Activated T-helper 1 cell treated with Interleukin-2 at 50 U/mL for 16 hours (primary cell): ENCODE measurements at places on chromosomes 6 and 20.

DNA sequence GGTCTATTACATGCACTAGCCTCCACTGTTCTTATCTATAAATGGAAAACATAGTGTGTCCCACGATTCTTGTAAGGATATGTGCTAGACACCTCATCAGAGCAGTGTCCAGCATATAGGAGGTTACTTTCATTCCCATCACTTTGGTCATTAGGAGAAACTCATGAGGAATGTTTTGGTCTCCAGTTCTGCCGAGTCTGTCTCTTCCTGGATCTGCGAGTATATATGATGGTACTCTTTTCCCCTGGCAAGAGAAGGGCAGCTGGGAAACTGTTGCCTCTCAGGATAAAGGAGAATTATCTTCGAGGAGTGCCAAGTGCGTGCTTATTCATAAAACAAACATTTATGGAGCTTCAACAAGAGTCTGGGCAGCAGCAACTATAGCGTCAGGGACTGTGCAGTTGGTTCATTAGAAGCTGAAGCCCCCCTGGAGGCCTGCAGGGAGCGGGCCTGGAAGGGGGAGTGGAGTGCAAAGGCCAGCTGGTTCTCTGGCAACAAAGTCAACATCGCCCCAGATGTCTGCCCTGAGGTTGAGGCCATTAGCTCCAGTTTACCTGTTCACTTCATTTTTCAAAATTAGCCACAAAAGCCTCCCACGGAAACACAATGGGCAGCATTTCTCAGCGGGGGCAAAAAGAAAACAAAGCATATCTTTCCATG is 811.9 kb downstream of the MAFB start:
- no peak for DNase-seq

- DNase-seq = no peak
Measured at GRCh38 chr6:152180601-152181000, 373.1 kb downstream of the ESR1 start.

DNA sequence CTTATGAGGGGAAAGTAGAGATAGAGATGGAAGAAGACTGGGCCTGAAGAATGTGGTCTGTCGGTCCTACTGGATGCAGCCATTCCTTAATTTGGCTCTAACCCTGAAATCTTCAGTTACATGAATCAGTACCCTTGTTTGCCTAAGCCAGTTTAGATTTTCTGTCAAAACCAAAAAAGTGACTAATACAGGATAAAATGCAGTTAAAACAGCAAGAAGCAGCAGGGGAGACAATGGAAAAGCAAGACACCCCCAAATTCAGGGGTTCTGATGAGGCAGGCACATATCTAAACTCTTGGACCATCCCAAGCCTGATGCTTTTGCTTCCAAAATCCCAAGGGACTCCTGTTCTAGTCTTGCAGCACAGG is 17.4 kb upstream of the UBE2V1 start:
- no peak for DNase-seq

- no peak for DNase-seq
Measured at GRCh38 chr6:75113446-75113845, 92.4 kb downstream of the COL12A1 start.

- DNase-seq = no peak
Measured at GRCh38 chr6:79927758-79928157, 19.6 kb downstream of the ELOVL4 start.

- no peak for DNase-seq
Measured at GRCh38 chr20:38021087-38021772, 12.0 kb downstream of the TTI1 start.

- DNase-seq = no peak
Measured at GRCh38 chr6:38261626-38262025, 378.1 kb downstream of the BTBD9 start.

- DNase-seq = no peak
Measured at GRCh38 chr6:123636782-123637181, at the start of gene TRDN. TRDN (minus strand) TSS chr6:123636950; CDS start chr6:123636775, 175 bp downstream.

- no peak for DNase-seq
Measured at GRCh38 chr20:44924541-44924940, 14.7 kb downstream of the PABPC1L start.

DNA sequence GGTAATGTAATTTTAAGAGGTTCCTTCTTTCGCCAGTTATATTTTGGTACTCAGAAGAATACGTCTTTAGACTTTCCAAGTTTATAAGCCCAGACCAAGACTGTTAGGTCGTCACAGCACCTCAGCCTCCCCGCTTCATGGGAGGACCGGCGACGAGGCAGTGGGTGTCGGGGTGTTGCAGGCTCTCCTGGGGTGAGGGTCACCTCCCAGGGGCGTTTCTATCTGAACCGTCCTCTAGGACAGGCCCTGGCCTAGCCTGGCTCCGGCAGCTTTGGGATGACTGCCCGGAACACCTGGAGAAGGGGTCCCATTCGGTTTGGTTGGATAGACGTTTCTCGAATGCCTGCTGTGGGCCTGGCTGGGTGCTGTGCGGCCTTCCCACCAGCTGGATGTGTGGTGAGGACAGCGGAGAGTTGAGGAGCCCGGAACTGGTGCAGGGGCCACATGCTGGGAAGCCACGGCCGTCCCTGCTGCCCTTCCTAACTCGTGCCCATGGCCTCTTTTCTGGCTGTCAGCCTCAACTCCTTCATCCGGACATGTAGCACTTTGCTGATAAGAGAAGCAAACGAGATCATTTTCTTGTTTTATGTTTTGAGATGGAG is 1.1 kb downstream of the OSBPL2 start:
- DNase-seq = no peak

- DNase-seq = no peak
Measured at GRCh38 chr20:53284696-53285095, 308.9 kb downstream of the ZNF217 start.

DNA sequence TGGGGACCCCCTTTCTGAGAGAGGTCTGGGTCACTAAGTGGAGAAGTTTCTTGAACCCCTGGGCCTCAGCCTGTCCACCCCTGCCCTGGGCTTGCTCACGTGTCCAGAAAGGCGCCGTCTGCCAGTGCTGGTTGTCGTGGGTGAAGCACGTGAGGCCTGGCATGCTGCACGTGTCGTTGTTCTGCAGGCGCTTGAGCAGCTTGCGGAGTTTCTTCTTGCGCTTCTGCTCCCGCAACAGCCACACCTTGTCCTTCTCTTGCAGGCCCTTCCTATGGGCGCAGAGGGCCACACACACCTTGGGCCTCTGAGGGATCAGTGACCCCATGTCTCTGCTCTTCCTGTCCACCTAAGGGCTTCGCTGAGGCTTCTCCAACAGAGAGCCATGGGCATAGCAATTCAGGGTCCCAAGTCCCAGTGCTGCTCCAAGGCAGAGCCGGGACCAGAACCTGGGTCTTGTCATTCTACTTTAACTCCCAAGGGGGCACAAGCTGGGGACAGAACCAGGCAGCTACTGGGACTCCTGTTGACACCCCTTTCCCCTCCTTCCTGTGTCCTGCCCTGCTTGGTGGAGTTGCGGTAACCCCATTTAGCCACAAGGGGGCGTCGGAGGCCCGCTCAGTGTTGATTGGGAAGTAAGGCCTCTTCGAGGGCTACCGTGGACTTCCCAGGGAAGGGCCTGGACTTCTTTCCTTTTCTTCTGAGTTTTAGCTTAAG is 121.8 kb downstream of the SULF2 start:
- DNase-seq = peak; percentile 52

GRCh38 chr6:98648211-98648914 is 186.0 kb upstream of the POU3F2 start:
- no peak for DNase-seq

DNA sequence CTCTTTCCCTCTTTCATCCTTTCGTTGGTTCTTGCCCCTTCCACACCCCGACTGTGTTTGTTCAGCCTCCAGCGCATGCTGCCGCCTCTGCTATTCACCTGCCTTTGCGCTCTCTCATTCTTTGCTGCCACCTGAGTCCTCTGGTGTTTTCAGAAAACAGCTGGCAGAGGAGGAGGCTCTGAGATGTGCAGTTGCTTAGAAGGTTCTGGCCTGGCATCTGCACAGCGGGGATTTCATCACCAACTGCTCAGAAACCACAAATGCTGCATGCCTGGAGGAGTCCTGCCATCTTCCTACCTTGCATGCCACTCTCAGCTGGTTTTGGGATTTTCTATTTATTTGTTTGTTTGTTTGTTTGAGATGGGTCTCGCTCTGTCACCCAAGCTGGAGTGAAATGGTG is 39.2 kb upstream of the CLDN20 start:
- DNase-seq = no peak

DNA sequence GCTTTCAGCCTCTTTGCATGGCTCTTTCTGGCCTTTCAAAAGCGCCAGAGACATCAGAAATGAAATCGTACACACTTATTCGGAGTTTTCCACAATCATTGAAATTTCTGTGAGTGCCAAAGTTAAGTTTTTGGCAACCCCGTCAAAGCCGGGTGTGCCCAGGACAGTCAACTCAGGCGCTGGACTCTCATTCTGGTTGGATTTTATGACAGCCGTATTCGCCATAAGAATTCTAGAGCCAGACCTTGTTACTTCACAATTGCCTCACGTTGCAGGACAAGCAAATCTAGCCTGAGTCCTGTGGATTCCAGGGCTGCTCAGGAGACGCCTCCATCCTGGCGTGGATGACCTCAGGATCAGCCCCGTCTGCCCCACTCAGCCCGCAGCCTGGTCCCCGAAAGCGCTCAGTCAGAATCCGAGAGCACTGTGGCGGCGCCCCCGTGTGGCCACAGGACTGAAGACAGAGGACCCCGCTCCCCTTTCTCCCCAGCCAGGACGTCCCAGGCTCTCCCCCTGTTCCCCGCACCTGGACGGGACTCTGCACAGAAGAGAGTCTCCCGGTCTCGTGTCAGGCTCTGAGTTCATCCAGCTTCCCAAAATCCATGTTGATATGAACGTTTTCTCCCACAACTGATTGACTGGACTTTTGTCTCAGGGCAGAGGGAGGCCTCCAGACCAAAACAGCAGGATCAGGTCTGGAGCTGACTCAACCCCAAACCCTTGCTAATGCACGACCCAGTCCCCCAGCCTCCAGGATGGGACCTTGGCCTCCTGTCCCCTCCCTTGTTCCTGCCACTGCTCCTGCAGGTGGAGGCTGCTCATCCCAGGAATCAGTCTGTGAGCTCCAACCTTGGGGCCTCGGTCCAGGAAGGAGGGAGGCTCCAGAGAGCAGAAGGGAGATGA is 38.2 kb downstream of the MICA start:
- DNase-seq = peak; percentile 79

- no peak for DNase-seq
Measured at GRCh38 chr6:134766497-134766896, 183.4 kb downstream of the ALDH8A1 start.

DNA sequence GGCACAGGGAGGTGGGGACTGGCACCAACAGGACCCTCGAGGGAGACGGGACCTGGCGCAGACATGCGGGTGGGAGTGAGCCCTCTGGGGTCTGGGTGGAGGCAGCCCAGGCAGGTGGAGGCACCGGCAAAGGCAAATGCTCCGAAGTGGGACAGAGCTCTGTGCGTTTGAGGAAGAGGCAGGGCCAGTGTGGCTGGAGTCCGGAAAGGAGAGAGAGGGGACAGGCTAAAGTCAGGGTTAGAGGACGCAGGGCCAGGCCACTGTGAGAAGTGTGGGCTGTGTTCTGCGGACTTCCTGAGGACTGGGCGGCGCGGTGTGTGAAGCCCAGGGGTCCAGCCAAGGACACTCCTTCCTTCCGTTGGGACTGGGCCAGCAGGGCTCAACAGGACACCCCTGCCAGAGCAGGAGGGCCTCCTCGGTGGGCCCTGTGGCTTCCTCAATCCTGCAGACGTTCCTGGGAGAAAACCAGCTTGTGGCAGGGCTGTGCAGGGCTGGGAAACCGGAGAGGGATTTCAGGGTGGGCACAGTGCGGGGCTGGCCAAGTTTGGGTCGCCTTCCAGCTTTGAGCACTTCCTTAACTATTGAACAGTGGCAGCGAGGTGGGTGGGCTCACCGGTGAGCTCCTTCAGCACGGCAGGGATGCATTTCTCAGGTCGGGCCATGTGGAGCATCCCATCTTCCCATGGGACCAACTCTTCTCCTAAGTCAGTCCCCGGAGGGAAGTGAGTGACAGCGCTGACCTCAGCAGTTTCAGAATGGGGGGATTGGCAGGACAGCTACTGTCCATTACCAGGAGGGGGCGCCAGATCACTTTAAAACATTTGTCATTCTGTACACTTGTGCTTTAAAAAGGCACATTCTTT is 22.5 kb downstream of the MOCS3 start:
- peak; percentile 9 for DNase-seq

DNA sequence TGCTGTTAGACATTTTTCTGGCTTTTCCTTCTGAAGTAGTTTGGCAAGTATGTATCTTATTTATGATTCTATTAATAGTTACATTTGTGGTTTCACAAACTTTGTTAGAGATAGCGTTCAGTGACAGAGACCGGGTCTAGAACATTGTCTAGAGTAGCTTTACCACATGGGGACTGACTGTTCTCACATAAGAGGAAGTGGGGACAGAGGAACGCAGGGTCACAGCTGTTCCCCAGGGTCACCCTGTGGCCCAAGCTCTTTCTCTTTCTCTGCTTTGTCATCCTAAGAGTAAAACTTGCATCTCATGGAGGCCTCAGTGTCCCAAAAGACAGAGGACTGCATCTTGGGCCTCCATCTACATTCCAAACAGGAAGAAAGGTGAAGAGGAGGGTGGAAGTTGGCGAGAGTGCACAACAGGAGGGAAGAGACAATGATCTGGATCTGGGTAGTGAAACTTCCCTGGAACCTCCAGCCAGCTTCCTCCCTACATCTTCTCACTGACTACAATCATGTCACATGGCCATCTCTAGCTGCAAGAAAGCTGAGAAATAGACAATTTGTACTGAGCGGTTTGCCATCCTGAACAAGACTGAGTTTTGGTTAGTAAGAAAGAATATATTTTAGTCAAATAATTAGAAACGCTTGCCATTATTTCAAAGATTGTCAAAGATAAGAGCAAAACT is 645.8 kb upstream of the ARID1B start:
- DNase-seq = no peak

DNA sequence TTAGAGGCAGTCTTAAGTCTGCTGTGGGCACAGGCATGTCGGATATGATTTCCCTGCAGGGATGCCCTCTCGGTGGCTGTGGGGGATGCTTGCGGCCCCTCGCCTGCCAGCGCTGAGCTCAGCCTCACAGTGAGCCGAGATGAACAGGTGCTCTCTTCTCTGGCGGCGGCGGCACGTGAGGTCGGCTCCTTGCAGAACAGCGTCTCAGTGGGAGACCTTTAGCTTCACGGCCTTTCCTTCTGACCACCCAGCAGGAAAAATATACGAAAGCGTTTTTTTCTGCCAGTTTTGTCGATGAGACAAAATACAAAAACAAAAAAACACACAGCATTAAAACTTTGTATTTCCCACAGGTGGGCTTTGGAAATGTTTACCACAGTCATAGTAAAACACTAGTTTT is 23.6 kb downstream of the FOXA2 start:
- DNase-seq = no peak

- no peak for DNase-seq
Measured at GRCh38 chr6:6829872-6830685, 241.6 kb downstream of the LY86 start.

GRCh38 chr6:47477497-47478232 is at the start of gene CD2AP:
CD2AP (plus strand) TSS chr6:47477789; CDS start chr6:47478245, 456 bp downstream.
- peak; percentile 82 for DNase-seq

DNA sequence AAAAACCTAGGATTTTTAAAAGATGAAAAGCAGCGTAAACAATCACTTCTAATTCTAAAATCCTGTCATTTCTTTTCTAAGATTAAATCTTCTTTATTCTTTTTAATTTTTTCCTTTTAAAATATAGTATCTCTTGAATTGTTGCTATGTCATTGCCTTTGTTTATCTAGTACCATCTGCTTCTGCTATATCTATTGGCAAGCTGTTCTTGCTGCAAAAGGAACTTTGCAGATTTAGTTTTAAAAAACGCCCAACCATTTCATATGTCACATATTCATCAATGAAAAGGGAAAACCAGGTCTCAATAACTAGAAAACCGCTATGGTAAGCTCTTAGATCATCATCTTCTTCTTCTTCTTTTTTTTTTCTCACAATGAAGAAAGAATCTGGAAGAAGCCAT is 11.5 kb upstream of the EEF1A1 start:
- DNase-seq = no peak
